Activated CD4-positive, alpha-beta memory T cell treated with anti-CD3 and anti-CD28 coated beads, Interleukin-2, amount 10 ng/mL, durations not matched to agents 7 days and 5 days (primary cell): ENCODE measurements at places on chromosomes 2 and 18. TPM values are rescaled to one million over a fixed set of nuclear protein-coding genes. Genes with fewer than 3 reads are reported as not detected.

DNA sequence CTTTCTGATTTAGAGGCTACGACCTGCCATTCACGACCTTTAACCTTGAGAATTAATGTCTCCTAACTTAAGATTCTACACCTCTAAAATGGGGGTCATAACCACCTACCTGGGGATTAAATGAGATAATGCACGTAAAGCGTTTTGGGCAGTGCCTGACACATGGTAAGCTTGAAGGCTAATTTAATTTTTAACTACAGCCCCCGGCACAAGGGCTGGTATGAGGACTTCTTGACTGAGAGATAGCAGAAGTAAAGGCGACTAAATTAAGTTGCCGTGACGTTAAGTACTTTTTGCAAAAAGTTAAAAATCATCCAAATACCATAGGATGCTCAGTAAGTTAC lies 549 bp downstream of the MRPL35 start:
- no peaks in the 10 kb centered on the region for H3K27me3 ChIP-seq
- H3K36me3 ChIP-seq = peaks cover 7% of the 10 kb centered on the region
- DNase-seq = no peak
- peak overlapping the region; percentile 99 for H3K4me3 ChIP-seq

DNA sequence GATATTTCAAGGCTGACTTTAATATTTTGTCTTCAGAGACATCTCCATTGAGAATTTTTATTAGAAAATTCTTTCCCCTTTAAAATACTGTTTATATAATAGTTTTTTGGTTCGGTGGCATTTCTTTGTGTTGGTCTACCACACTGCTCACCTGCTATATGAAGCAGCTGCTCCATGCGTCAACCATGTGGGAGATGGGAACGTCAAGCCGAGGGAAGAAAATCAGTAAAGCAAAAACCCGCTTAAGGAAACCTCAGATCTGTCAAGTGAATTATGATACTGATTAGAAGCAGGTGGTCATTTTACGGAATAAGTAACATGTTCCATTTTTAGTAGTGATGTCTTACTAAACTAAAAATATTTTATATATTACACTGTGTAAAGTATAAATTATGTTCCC lies 5.6 kb upstream of the TMEM17 start:
- peaks cover 30% of the 10 kb centered on the region for H3K27me3 ChIP-seq
- no peak overlapping the region for H3K27ac ChIP-seq
- H3K4me1 ChIP-seq = no peaks in the 10 kb centered on the region

DNA sequence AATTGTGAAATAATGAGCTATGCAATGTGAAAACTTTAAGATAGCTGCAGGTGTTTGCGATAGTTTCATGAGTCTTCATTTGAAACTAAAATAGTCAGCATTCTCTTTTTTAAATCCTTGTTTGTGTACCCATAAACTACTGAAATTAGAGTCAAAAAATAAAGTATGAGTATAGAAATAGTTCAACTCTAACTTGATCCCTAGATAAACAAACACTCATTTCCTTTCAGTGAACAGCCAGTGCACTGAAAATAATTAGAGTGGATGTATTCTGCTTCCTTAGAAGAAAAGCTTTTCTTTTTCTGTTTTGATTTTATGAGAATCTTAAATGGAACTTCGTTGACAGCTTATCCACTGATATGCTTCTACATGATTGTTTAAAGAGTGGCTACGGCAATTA lies 1033.4 kb downstream of the SOCS6 start:
- no peaks in the 10 kb centered on the region for H3K36me3 ChIP-seq
- no peak overlapping the region for H3K27ac ChIP-seq
- H3K4me3 ChIP-seq = no peak overlapping the region
- H3K4me1 ChIP-seq = no peaks in the 10 kb centered on the region
- DNase-seq = no peak

DNA sequence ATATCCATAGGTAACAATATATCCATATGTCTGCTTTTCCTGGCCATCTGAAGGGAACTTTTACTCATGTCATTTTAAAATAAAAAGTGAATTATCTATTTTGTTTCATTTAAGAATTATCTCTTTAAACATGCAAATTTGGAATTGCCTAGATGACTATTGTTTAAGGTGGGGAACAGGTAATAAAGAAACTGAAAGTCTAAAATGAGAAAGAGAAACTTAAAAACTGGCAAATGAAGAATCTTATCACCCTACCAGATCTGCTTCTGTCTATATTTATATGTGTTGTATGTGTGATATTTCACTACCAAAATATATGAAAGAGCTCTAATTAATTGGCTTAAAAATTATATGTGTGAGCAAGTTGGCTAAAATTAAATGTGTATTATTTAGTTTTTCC lies 243.2 kb upstream of the KCNH7 start:
- H3K27ac ChIP-seq = no peak overlapping the region
- no peaks in the 10 kb centered on the region for H3K27me3 ChIP-seq
- H3K36me3 ChIP-seq = no peaks in the 10 kb centered on the region
- no peak overlapping the region for H3K4me3 ChIP-seq

GRCh38 chr2:216001216-216002100 lies 11.9 kb downstream of the MREG start:
- no peak overlapping the region for H3K4me3 ChIP-seq
- DNase-seq = no peak
- peaks cover 50% of the 10 kb centered on the region for H3K4me1 ChIP-seq
- H3K27me3 ChIP-seq = no peaks in the 10 kb centered on the region
- no peak overlapping the region for H3K27ac ChIP-seq
- peaks cover 22% of the 10 kb centered on the region for H3K36me3 ChIP-seq

- H3K27ac ChIP-seq = no peak overlapping the region
- DNase-seq = no peak
- no peak overlapping the region for H3K4me3 ChIP-seq
- no peaks in the 10 kb centered on the region for H3K27me3 ChIP-seq
Measured at GRCh38 chr18:69267895-69268294, 132.8 kb upstream of the DOK6 start.

- H3K4me1 ChIP-seq = peaks cover 83% of the 10 kb centered on the region
- no peak overlapping the region for H3K4me3 ChIP-seq
- no peak for DNase-seq
- H3K36me3 ChIP-seq = peaks cover 13% of the 10 kb centered on the region
- H3K27me3 ChIP-seq = no peaks in the 10 kb centered on the region
Measured at GRCh38 chr2:28429636-28430376, 37.1 kb downstream of the FOSL2 start.

GRCh38 chr18:14086458-14087231 lies 45.6 kb downstream of the ZNF519 start:
- no peak overlapping the region for H3K27ac ChIP-seq
- DNase-seq = no peak
- no peaks in the 10 kb centered on the region for H3K27me3 ChIP-seq

UPP2 gene
- not detected for total RNA-seq

ACYP2 gene
- total RNA-seq = 8.6 TPM

HOXD8 gene
- not detected for total RNA-seq

TUBB6 gene
- total RNA-seq = 5.7 TPM

POMC gene
- 2.7 TPM for total RNA-seq

HES6 gene
- total RNA-seq = 3.7 TPM
